Effector memory CD4-positive, alpha-beta T cell (primary cell): ENCODE measurements at places on chromosomes 5 and 9.

DNA sequence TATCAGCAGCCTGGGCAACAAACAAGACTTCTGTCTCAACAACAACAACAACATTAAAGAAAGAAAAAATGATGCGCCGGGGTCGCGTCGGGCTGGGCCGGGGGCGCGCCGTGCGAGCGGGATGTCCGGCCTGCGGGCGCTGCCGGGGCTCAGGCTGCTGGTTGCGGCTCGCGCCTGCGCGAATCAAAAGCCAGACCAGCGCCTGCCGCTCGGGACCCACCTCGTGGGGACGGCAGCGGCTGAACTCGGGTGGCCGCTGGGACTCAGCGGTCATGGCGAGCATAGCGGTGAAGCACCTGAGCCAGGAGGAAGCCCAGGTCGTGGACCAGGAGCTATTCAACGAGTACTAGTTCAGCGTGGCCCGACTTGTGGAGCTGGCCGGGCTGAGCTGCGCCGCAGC, 11.9 kb upstream of the NHP2 start:
- DNase-seq: no peak

- DNase-seq: no peak
Observed at GRCh38 chr5:40646266-40646665, 33.4 kb upstream of the PTGER4 start.

GRCh38 chr5:134626369-134627014, 6.1 kb downstream of the SAR1B start:
- DNase-seq: no peak

DNA sequence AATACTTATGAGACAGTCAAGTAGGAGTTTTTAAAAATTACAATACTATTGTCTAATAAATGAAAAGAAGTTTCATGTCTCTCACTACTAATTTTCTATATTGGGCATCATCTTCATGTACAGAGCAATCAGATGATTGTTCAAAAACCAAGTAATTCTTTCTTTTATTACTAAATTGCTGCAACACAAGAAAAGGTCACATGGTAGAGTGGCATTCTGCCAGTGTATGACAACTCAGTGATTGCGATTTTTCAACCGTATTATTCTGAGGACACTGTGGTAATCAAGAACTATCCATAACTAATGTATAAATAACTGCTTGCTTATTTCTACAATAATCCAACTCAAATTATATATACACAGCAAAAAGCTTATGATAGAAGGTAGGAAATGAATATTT, 96.7 kb upstream of the GRHPR start:
- DNase-seq: no peak
